ENCODE measurements at places on chromosomes 13 and 19.

GRCh38 chr13:73224703-73225102 lies 165.9 kb downstream of the KLF5 start:
- no peak for DNase-seq

- DNase-seq = no peak
These were observed 10.2 kb downstream of the SNRPD2 start for GRCh38 chr19:45681391-45682015.

DNA sequence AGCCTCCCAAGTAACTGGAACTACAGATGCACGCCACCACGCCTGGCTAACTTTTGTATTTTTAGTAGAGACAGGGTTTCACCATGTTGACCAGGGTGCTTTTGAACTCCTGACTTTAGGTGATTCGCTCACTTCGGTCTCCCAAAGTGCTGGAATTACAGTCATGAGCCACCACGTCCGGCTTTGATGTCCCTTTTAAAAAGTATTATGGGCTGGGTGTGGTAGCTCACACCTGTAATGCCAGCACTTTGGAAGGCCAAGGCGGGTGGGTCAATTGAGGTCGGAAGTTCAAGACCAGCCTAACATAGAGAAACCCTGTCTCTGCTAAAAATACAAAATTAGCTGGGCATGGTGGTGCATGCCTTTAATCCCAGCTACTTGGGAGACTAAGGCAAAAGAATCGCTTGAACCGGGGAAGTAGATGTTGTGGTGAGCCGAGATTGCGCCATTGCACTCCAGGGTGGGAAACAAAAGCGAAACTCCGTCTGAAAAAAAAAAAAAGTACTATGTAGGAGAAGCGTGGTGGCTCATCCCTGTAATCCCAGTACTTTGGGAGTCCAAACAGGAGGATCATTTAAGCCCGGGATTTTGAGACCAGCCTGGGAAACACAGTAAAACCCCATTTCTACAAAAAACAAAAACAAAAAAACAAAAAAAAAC lies 22.8 kb upstream of the ERVV-1 start:
- DNase-seq = no peak

DNA sequence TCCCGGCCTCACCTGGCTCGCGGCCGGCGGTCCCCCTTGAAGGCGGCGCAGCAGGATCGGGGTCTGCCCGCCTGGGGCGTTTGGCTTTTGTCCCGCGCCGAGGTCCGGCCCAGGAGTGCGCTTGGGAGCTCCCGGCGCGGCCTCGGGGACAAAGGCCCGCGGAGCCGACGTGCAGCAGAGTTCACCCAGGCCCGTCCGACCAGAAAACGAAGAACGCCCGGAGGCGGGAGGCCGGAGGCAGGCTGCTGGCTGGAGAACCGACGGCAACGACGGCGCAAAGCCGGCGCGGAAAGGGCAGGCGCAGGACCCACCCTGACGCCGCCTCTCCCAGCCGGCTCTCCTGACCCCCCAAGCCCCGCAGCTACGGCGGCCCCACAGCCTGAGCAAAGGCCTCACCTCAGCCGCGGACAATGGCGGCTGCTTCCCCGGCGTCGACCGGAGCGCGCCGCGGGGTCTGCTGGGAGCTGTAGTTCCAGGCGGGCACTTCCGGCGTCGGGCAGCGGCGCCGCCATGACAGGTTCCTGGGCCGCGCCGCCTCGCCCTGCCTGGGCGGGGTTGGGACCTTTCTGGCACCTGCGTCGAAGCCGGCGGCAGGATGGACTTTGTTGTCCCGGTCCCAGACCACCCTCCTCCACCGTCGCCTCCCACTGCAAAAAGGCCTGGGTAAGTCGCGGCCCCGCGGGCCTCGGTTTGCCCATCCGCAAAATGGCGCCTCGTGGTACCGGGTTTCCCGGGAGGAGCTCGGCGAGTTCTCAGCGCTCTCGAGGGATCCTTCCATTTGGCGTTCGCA lies at the start of gene ZNF606:
Gene ZNF606 (minus strand): TSS at position 437 of the 790 bp plus-strand sequence. CDS start 1,501 bp downstream, outside the sequence.
- peak; percentile 33 for DNase-seq

- no peak for DNase-seq
These were observed 14.2 kb downstream of the ZNF274 start for GRCh38 chr19:58196901-58197616.

DNA sequence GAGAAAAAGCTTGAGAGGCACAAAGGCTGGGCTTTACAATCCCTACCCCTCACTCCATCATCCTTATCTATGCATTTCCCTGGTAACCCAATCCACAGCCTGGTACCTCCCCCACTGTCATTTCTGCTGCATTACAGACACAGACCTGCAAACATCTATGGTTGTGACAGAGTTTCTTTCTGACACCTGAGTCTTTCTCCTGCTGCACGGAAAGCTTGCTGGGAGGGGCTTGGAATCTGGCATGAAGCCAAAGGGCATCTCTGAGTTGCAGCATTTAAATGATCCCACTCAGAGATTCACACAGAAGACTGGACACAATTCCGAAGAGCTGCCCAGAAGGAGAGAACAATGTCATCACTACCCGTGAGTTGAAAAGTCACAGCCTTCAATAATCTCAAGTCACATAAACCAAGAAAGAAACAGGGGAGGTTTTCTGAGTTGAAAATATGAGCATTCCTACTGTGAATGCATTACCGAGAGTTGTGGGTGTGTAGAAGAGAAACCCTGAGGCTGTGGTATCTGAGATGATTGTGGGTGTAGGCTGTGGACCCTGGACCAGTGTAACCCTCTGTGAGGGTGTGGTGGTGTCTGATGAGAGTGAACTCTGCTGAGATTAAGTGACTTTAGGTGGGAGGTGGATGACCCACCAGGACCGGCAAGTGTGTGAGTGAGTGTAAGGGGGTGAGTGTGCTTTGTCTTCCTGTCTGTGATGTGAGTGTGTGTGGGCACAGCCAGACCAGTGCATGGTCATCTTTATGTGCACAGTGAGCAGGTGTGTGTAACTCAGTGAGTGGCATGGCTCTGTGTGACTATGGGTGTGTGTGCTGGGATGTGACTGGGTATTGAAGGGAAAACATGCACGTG lies at the start of gene LGALS14:
Gene LGALS14 (plus strand): TSS at position 301 of the 864 bp plus-strand sequence. CDS start 48 bp downstream, at position 349.
- DNase-seq = no peak

GRCh38 chr13:20831933-20832332 lies 58.2 kb upstream of the EEF1AKMT1 start:
- DNase-seq = no peak

- DNase-seq = no peak
These were observed 11.6 kb upstream of the ATP8B3 start for GRCh38 chr19:1823539-1824251.

GRCh38 chr19:10085641-10086590 lies at the start of gene SHFL:
Gene SHFL (plus strand): TSS chr19:10086317. CDS start chr19:10086428, 111 bp downstream.
- DNase-seq = no peak

GRCh38 chr19:54439174-54439851 lies 9.7 kb upstream of the LENG8 start:
- DNase-seq = no peak

DNA sequence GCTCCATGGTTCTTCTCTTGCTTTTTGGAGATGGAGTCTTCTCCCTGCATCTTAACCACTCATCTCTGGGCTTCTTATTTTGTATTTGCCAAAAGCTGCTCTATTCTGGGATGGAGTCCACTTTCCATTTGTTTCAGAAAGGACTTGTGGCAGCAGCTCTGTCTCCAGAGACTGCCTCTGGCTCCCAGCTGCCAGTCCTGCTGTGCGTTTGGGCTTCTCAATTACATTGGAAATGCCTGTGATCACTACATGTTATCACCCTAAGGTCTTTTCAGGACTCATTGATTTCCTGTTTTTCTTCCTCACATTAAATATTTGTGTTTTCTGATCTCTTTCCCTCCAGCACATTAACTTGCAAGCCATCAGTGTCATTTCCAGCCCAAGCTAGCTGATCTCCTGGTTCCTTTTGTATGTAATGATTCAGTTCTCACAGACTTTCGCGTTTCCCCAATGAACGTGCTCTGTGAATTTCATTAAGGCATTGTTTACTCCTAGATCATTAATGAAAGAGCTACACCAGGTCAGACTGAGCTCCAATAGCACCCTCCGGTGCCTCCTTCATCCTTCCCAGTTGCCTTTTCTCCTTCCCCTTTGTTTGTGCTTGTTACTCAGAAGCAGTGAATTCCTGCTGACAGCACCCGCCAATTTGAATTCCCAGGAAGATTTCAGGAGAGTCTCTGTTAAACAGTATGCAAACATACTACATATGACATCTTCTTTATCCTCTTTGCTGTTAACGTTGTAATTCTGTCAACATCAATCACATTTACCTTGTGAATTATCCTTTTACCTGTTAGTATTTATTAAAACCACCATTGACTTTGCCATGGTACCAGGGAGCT lies 3.0 kb downstream of the CBY2 start:
- no peak for DNase-seq

DNA sequence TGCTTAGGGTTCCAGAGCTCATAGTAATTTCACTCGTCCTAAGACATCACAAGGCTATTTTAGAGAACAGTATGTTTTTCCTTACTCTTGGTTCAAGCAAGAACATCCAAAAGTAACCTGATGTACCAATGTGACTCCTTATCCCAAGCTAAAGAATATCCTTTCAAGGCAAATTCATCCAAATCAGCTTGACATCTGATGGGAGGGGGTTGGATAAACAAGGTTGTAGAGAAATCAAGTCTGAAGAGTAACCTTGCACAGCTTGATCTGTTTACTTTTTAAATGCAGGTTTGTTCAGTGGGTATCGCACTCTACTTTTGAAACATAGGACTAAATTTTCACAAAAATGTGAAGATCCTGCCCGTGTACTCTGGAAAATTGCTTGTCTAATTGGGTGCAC lies 201.2 kb downstream of the GGACT start:
- DNase-seq = no peak

- no peak for DNase-seq
These were observed 7.5 kb downstream of the RPS9 start for GRCh38 chr19:54207983-54208783.

Data from HFF-Myc (cell line).